ENCODE measurements at places on chromosomes 1 and 21.

- DNase-seq = no peak
These were observed 229.5 kb downstream of the TRABD2B start for GRCh38 chr1:47767741-47768100.

DNA sequence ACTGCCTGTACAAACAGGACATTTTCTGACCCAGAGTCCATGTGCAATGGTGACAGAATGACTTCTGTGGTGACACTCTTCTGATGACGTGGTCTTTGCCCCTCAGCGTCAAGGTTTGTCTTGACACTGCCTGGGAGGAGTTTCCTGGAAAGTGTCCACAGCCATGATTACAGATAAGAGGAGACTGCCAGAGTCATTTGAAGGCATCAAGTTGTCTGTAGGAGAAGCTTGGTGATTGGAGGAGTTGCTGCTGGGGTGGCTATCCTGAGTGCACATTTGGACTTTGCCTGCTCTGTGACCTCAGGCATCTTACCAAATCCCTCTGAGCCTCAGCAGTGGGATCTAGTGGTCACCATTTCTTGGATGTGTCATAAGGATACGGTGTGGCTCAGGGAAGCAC lies 17.7 kb downstream of the TCHHL1 start:
- DNase-seq = no peak

DNA sequence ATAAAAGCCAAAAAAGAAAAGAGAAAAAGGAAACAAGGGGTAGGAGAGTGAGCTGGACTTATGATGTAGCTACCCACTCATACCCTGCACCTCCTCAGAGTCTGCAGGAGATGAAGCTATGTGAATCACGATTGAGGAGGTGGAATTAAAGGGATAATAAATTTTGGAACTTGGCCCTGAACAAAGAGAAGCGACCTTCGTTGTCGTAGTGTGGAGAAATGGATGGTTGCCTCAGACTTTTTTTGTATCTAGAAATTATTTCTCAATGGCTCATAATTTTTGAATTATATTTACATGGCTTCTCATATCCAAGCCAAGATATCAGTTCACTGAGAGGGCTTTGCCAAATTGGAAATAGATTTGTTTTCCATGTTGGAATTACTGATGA lies 37.8 kb upstream of the SIPA1L2 start:
- no peak for DNase-seq

DNA sequence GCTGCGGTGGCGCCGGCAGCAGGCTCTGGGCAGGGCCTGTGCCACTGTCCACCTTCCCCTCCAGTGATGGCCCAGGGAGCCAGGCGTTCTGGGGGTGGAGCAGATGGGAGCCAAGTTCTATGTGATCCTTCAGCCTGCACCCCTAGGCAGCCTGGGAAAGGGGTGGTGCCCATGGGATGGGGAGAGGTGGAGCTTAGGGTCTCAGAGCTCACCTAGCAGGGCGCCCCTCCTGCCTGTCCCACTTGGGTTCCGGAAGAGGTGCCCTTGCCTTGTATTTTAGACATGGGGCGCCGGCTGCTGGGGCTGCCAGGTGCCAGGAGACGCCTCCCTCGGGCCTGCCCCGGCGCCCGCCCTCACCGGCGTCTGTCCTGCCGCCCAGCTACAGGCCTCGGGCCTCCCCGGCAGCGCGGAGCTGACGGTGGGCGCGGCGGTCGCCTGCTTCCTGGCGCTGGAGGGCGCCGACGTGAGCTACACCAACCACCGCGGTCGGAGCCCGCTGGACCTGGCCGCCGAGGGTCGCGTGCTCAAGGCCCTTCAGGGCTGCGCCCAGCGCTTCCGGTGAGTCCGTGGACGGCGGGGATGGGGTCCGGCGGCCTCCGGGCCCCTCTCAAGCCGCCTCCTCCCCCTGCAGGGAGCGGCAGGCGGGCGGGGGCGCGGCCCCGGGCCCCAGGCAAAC lies 3.1 kb upstream of the MMP23B start:
- DNase-seq = no peak

GRCh38 chr21:25938658-25939395 lies 204.1 kb downstream of the GABPA start:
- no peak for DNase-seq

- DNase-seq = no peak
These were observed 3.9 kb upstream of the IL10 start for GRCh38 chr1:206776229-206776628.

DNA sequence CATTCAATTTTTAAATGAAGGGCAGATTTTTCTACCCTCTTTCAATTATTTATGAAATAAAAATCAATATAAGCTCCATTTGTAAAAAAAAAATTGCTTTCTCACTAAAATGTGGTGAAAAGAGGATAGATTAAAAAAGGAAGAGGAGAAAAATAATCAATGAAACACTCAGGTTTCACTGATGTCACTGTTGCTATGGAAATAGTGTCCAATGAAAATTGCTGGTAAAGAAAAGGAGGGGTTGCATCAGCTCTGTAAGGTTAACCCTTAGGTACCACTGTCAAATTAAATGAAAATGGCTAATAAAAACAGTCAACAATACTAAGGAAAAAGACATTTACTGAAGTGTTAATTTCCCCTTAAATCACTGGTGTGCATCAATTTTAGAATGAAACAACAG lies 91.6 kb upstream of the TTC39A start:
- peak; percentile 58 for DNase-seq

DNA sequence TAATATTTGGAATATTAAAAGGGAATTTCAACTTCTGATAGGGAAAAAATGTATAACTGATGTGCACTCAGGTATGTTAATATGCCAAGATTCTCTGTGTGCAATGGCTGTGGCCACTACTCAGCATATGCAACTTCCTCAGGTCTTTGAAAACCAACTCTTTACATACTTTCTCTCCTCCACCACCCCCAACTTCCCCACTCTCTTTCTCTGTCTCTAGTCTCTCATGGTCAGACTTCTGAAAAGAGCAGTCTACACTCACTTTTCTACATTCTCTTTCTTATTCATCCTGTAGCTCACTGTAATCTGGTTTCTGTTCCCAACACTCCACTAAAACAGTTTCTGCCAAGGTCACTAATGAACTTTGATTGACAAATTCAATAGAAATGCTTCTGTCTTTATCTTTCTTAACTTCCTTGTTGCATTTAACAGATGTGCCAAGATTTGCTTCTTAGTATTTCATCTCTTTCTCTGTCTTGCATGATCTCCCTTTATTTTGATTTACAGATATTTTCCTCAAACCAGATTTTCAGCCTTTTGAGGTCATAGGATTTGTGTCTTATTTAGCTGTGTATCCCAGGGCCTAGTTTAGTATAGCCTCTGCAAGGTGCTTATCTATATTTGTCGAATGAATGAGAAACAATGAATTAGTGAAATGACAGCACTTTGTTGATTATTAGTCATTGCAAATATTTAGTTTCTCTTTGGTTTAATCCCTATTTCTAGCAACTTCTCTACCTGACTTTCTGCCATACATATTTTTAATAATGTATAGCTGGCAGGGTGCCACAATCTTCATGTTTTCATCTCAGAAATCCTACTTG lies 168.9 kb downstream of the LMO4 start:
- no peak for DNase-seq

- DNase-seq = peak; percentile 88
These were observed 49.5 kb downstream of the CHD1L start for GRCh38 chr1:147292012-147292411.

DNA sequence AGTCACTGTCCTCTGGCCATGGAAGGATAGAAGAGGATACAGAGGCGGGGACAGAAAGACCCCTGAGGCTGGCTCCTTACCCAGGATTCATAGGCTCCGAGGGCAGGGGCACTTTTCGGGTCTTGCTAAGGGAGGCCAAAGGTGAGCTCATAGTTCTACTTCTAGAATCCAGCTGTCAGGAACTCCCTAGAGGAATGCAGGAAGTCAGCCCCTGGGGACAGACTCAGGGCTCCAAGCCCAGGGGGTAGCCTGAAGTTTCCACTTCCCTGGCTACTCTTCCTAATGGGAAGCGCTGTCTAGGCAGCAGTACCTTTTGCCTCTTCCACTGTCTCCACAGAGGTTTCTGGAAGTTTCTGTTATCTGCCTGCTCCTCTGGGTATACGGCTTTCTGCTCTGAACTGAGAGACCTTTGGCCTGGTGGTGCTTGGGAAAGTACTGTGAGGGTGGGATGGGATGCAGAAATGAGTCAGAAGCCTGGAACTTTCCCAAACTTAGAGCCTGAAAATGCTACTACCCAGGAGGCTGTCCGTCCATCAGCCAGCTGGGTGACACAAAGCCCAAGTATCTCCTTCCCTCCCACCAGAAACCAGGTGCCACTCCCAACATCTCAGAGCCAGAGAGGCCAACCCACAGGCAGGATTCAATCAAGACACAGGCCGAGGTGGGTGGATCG lies 3.6 kb downstream of the UBXN11 start:
- DNase-seq = peak; percentile 60

DNA sequence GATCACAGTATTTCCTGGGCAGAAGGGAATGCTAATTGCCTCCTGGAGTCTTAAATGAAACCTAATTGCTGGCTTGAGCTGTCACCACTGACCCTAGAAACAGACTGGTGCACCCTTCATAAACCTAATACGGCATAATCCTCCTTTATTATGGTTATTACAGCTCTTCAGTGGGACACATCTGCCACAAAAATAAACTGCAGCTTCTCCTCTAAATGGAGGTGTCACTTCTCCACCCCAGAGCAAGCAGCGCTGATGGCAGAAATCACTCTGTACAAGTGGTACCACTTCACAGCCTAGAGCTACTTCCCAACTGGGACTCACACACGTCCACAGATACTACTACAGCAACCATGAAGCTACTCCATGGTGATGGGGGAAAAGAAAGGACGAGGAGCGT lies 11.1 kb downstream of the PTPN14 start:
- DNase-seq = no peak

- no peak for DNase-seq
These were observed 21.9 kb upstream of the ERO1B start for GRCh38 chr1:236303675-236304074.

GRCh38 chr1:90580176-90580575 lies 136.9 kb downstream of the BARHL2 start:
- no peak for DNase-seq

DNA sequence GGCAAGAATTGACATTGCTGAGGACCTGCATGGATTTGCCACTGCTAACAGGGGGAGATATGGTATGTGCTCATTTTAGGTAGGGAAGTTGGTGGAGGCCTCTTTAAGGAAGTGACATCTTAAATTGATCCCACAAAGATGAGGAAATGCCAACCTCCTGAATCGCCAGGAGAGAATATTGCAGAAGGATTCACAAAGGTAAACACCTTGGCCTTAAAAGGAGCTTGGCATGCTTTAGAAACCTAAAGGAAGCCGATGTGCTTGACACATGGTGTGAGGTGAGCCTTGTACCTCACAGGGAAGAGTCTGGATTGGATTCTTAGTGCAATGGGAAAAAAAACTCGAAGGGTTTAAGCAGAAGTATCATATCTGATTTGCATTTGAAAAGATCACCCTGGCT lies 470.5 kb upstream of the DAB1 start:
- DNase-seq = no peak
